ENCODE measurements at places on chromosomes 5 and 9.

GRCh38 chr9:19940811-19941535 is 152.1 kb upstream of the SLC24A2 start:
- DNase-seq, result no peak

GRCh38 chr5:21701317-21701716 is 1151.8 kb downstream of the CDH12 start:
- DNase-seq, result no peak

GRCh38 chr9:91187311-91187964 is 174.3 kb downstream of the AUH start:
- no peak for DNase-seq

- no peak for DNase-seq
Measured at GRCh38 chr9:108103046-108103693, 613.6 kb upstream of the KLF4 start.

- no peak for DNase-seq
Measured at GRCh38 chr5:7363067-7363677, 32.8 kb upstream of the ADCY2 start.

All from naive thymus-derived CD8-positive, alpha-beta T cell (primary cell).